NCI-H2171 (cell line): ENCODE measurements at places on chromosomes 2 and 18.

- DNase-seq, result no peak
These were observed 20.9 kb downstream of the NAPG start for GRCh38 chr18:10546557-10547300.

GRCh38 chr2:230472621-230473018, 56.6 kb downstream of the SP100 start:
- no peak for DNase-seq

- no peak for DNase-seq
These were observed 38.1 kb downstream of the TMEM87B start for GRCh38 chr2:112093216-112093615.

GRCh38 chr2:152236191-152236925, 60.8 kb upstream of the STAM2 start:
- peak; percentile 33 for DNase-seq

DNA sequence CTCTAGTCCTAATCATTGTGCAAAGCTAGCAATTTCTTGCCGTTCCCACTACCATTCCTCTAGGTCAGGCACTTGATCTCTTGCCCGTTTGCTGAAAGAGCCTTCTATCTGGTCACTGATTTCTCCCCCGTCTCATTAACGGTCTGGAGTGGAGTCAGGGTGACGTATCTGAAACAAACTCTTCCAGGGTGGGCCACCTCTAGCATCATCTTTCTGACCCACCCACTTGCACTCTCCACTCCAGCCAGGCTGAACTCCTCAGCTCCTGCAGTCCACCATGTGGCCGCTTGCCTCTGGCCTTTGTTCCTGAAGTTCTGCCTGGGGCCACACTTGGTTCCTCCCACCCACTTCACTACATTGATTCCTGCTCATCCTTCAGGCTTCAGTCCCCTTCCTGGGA, 13.3 kb downstream of the BCL2 start:
- no peak for DNase-seq

DNA sequence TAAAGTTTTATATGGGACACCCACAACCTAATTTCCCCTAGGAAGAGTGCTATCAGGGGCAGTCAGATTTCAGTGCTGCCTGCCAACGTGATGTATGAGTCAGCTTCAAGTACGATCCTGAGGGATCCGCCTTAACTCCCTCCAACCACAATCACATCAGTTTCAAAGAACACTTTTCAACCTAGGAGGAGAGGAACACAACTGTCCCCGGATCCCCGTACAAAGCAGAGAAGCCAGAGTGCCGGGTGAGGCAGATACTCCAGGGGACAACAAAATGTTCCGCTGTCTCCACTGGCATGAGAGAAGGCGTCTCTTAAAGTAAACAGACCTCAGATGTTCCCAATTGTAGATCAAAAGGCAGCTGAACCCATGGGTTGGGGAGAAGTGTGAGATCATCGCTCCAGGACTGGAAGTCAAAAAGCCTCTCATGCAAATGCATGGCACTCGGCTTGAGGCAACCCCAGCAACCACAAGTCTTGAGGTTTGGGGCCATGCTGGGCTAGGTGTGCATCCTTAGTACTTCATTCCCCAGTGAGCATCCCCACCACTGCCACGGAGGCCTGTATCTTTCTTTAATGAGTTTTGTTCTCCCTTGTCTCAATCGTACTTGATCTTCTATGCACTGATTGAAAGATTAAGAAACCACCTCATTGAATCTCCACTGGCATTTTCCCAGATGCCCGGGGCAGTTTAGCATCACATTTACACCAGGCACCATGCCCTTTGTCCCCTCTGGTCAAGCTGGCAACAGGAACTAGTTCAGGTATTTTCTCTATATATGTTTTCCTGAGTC, 91.0 kb upstream of the CCBE1 start:
- DNase-seq, result no peak

DNA sequence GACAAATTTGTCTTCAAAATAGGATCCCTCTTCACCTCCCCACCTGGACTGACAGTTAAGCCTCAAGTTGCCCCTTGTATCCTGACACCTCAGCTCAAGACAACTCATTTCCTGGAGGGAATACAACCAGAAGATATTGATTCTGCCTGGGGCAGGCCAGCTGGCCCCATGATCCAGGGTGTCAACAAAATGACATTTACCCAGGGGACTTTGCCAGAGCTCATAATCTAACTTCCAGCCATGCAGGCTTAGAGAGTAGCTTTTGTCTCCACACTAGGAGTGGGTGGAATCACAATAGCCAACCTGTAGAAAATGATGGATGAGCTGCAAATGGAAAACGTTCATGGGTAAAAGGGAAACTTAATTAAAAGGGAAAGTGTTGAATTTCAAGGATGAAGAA, 220.1 kb upstream of the DPP10 start:
- no peak for DNase-seq

DNA sequence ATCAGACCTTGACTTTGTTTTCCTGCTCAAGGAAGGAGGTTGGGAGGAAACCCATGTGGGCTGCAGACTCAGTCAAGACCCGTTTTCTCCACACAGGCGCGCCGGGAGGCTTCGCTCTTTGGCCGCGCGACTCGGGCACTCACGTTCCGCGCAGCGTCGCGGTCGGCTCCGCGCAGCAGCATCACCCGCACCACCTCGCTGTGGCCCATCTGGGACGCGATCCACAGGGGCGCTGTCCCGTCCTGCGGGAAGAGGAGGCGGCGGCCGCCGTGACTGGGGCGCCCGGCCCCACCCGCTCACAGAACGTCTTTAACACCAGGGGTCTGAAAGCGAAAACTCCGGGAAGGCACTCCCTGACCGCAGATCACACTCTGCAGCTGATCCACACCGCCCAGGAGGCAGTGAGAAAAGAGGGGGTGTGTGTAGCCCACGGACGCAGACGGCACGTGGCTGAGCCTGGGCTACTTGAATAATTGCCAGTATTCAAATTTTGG, 33.1 kb upstream of the NPC1 start:
- no peak for DNase-seq

- DNase-seq, result no peak
These were observed 593.7 kb upstream of the CHAC2 start for GRCh38 chr2:53173698-53174455.

GRCh38 chr18:35890323-35890722, 82.2 kb upstream of the RMP24 start:
- DNase-seq, result no peak

GRCh38 chr2:20186078-20186854, 38.7 kb downstream of the SDC1 start:
- DNase-seq, result no peak

- no peak for DNase-seq
These were observed 32.1 kb upstream of the PTMA start for GRCh38 chr2:231676243-231676642.

- DNase-seq, result no peak
These were observed 107.6 kb downstream of the DOCK10 start for GRCh38 chr2:224934526-224935188.

- DNase-seq, result no peak
These were observed 1050.9 kb upstream of the LRRTM1 start for GRCh38 chr2:81355436-81355835.

GRCh38 chr2:171480908-171481307, 41.4 kb upstream of the CYBRD1 start:
- no peak for DNase-seq

- no peak for DNase-seq
These were observed 936.0 kb downstream of the TRIB2 start for GRCh38 chr2:13652531-13653313.

DNA sequence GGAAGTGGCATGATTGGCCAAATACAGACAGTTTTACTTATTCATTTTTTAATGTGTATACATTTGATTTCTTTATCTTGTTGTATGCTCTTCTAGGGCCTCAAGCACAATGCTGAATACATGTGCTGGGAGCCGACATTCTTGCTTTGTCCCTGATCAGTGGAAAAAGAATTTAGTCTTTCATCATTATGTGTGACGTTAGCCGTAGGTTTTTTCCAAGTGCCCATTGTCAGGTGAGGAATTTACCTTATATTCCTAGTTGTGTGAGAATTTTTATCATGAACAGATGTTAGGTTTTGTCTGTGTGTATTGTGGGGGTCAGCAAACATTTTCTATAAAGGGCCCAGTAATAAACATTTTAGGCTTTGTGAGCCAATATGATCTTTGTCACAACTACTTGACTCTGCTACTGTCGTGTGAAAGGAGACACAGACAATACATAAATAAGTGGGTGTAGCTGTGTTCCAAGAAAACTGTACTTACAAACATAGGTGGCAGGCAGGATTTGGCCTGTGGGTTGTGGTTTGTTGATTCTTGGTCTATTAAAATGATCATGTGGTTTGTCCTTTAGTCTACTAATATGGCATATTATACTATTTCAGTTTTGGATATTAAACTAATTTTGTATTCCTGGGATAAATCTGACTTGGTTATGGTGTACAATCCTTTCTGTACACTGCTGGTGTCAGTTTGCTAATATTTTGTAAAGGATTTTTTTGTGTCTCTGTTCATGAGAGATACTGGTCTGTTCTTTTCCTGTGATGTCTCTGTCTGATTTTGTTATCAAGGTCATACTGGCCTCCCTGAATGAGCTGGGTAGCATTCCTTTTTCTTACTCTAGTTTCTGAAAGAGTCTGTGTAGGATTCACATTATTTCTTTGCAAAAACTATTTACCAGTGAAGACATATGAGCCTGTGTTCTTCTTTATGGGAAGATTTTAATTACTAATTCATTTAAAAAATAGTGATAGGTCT, 132.2 kb upstream of the SMAD7 start:
- DNase-seq, result no peak

DNA sequence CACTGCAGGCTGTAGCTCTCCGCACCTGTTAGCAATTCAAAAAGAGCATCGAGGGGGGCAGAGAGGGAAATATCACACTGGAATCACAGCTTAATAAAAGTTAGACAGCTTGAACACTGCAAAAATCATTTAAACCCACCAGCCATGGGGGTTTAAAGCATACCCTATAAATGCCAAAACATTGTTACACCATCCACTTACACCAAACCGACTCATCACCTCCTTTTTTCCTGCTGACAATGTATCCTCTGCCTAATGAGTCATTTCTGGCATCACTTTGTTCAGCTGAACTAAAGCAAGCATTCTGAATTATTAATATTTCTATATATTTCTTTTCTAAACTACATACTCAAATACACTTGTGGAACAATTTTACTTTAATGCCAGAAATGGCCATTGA, 21.6 kb downstream of the MC4R start:
- DNase-seq, result no peak

DNA sequence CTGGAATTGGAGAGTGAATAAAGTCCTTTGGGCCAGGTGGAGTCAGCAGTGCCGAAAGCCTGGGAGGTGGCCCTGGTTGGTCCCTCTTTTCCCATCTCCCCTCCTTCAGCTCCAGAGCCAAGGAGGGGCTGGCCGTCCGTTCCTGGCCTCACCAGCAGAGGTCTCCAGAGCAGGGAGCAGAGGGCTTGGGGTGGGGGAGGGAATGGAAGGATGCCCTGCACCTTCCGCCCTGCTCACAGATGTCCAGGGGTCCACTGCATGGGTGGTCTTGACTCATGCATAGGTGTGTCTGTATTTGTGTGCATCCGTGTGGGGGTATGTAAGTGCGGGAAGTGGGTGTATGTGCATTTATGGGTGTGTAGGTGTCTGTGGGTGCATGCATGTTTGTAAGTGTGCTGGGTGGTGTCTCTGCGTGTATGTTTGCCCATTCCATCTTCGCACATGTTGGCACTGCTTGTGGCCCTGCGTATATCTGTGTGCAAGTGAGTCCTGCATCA, 201.8 kb downstream of the ZFP36L2 start:
- DNase-seq, result no peak

DNA sequence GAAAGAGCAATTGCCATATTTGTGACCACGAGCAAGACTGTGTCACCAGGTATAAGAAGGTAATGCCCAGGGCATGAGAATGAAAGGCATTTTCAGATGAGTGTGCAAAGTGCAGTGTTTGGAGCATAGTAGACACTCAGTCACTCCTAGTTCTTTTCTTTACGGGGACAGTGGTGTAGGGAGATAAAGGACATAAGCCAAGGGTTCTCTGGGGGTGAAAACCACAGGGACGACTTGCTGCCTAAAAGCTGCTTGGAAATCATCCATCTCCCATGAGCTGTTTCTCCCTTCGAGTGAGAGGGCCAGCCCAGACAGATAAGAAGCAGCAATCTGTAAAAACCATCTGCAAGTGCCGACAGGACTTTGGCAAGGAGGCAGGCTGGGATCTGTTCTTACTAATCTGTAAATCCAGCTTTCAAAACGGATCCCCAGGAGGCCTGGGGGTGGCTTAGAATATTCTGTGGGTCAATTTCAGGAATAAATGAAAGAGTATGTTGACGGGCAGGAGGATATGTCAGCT, 221.6 kb downstream of the LPIN1 start:
- peak; percentile 13 for DNase-seq

DNA sequence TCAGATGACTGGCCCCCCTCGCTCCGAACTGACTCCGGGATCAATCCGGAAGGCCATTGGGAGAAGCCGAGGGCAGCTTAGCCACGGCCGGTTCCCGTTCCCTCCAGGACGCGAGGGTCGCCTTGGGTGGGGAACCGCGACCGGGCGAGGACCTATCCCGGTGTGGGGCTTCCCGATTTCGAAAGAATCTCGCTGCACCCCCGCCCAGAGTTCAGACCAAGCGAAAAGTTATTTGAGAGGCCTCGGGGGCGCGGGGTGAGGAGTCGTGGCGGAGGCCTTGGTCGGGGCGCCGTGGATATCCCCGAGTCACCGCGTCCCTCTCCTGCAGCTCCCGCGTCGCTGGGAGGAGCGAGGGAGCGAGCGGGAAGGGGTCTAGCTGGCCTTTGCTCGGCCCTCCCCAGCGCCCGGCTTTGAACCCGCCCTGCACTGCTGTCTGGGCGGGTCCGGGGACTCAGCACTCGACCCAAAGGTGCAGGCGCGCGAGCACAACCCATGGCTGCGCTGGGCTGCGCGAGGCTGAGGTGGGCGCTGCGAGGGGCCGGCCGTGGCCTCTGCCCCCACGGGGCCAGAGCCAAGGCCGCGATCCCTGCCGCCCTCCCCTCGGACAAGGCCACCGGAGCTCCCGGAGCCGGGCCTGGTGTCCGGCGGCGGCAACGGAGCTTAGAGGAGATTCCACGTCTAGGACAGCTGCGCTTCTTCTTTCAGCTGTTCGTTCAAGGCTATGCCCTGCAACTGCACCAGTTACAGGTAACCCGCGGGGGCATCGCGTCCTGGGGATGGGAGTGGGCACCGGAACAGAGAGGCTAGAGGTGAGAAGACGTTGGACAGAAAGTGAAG, at the start of gene CYP27A1:
TSS of gene CYP27A1 (plus strand) at position 457 of the 837 bp plus-strand sequence. CDS start at position 493, 36 bp downstream.
- DNase-seq, result peak; percentile 12

- no peak for DNase-seq
These were observed 563.1 kb upstream of the FAM98A start for GRCh38 chr2:34162231-34162630.

DNA sequence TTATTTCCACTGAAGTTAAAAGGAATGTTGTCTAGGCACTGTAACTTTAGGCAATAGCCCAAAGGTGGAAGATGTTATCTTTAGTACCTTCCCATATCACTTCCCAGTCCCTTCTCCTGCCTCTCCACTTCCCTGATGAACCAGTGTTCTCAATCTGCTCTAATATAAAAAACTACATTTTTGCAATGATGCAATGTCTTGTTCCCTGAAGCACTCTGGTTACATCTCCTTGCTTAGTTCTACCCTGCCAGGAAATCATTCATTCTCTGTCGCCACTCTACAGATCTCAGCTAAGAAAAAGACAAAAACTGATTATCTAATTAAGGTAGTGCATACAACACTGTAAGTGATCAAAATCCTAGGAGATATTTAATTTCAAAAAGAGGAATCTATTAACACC, 71.3 kb downstream of the BAZ2B start:
- DNase-seq, result no peak
